ENCODE measurements at places on chromosomes 6 and 20.

- no peak for DNase-seq
Observed at GRCh38 chr6:74284284-74284683, 588.3 kb downstream of the CD109 start.

DNA sequence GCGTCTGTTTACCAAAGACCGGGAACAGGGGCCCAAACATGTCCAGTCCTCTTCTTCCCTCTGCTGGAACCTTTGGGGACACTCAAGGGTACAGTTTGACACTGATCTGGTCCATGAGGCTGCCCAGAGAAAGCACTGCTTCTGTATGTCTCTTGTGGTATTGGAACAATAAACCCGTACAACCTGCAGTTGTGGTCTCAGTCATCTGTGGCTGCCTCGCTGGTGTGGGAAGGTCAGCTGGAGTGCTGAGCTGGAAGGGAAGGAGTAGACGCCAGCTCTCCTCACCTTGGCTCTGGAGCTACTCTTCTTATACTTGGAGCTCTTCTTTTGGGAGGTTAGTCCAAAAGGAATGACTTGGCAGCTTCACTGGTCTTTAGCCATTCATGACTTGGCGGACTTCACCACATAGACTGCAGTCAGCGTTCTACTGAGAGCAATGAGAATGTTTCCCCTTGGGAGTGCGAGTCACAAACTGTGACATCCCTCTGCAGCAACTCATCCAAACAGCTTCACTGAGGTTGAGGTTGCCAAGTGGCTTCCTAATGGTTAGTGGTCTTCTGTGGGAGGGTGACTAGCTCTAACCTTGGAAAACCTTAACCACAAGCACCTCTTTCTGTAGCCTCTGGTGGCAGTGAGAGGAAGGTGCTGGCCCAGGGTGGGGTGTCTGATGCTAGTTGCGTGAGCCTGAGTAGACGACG is 81.2 kb downstream of the ASXL1 start:
- no peak for DNase-seq

DNA sequence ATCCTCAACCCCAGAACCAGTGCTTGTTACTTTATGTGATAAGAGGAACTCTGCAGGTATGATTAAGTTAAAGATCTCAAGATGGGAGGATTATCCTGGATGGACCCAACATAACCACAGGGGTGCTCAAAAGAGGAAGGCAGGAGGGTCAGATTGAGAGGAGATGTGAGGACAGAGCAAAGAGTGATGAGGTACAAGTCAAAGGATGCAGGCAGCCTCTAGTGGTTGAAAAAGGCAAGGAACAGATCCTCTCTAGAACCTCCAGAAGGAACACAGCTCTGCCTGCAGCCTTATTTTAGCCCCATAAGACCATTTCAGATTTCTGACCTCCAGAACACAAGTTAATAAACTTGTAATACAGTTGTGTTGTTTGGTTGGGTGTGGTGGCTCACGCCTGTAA is 41.2 kb downstream of the PDSS2 start:
- peak; percentile 77 for DNase-seq

DNA sequence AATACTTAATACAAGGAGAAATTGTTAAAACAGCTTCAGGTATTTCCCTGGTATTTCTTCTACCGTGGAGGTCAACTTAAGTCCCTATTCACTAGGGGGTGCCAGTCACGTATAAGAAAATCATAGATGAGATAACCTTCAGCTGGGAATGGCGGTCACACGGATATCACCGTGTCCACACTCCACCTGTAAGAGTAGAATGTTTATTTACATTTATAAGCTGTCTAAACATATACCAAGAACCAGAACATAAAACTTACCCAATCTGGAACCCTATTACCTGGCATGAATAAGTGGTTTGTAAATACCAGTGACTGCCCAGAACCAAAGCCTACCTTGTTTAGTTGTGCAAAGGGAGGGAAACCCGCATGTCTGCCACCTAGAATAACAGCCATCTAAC is 1.9 kb upstream of the ELOVL4 start:
- DNase-seq = peak; percentile 99

DNA sequence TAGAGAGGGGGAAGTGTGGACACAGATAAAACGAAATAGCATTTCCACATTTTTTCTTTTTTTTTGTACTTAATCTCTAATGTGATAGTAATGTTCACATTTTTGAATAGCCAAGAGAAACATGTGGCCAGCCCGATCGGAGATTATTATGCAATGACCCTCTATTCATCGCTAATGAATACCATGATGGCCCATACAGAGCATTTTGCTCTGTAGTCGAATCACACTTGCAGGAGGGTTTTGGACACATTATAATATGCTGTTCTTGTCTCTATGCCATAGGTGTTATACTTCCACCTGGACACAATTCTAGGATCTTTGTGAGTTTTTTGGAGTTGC is 60.1 kb downstream of the MTHFD1L start:
- no peak for DNase-seq

DNA sequence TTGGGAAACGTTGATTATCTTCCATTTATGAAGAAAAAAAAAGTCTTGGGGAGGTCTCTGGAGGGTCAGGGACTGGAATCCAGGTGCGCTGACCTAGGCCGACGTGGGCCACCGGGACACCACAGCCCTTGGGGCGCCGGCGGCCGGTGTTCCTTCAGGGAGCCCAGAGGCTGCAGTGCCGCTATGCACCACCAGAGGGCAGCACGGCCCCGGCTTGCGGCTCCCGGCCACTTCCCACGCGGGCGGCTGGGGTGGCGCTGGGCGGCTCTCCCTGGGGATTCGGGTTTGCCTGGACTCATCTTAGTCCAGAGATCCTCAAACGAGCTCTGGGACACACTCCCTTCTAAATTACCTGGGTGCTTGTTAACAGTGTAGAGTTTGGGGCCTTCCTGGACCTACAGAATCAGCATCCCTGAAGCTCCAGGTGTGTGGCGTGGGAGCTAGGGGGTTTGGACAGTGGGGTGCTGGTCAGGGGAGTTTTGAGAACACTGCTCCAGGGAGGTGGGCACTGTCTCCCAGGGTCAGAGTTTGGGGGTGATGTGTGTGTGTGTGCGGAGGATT is 23.0 kb upstream of the GTSF1L start:
- peak; percentile 85 for DNase-seq

- DNase-seq = no peak
Observed at GRCh38 chr6:143149771-143150170, 89.1 kb downstream of the AIG1 start.

GRCh38 chr6:169344750-169345065 is 91.1 kb upstream of the THBS2 start:
- no peak for DNase-seq

GRCh38 chr6:2497922-2498623 is 252.6 kb downstream of the MYLK4 start:
- DNase-seq = no peak

- DNase-seq = no peak
Observed at GRCh38 chr20:56925831-56926170, 296.7 kb downstream of the TFAP2C start.

DNA sequence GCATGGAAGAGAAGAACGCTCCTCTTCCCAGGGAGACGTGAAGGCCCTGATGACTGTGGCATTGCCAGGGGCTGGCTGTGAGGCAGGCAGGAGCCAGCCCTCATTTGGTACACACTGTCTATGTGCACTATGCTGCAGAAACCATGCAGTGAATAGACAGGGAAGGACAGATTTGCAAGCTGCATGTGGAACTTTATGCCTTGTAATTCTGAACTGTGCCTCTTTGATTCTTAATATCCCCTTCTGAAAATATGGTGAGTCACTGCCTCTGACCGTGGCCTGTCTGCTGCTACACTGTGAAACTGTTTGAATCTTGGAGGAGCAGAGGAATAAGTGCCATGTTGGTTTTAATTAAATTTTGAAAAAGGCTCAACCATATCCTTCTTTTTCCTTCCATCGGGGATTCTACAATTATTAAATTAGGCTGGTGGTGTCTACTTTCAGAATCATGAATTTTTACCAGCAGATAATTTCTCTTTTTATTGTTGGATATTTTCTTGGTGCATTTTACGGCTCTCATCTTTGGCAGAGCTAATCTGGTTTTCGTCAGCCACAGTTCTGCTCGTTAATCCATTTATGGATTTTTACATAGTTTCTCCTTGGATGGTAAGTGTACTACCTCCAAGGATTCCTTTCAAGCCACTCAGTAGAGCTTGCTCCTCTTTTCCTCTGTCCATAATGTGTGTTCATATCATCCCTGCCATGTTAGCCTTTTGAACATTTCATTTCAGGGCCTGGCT is 301.0 kb upstream of the SLC35B3 start:
- no peak for DNase-seq

DNA sequence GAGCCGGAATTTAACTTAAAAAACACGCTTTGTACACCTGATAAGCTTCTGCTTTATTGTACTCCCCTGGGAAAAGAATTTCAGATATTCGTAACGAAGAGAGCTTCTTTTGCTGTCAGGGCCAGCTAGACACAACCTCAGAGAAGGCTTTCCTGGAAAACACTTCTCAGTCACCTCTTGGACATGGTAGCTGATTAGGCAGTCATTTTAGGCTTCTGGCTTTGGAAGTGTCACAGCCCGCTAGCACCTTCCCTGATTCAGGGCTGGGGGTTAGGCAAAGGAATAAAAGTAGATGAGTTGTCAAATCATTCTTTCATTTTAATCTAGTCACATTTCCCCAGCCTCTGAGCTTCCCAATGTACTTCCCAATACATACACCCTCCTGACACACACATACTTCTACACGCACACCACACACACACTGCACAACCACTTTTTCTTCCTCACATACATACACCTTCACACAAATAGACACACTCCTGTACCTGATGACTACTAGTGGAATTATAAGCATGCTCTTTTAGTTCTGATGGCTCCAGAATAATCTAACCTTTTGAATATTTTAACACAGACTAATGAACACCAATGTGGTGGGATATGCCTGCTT is 34.9 kb upstream of the TINAG start:
- DNase-seq = no peak

DNA sequence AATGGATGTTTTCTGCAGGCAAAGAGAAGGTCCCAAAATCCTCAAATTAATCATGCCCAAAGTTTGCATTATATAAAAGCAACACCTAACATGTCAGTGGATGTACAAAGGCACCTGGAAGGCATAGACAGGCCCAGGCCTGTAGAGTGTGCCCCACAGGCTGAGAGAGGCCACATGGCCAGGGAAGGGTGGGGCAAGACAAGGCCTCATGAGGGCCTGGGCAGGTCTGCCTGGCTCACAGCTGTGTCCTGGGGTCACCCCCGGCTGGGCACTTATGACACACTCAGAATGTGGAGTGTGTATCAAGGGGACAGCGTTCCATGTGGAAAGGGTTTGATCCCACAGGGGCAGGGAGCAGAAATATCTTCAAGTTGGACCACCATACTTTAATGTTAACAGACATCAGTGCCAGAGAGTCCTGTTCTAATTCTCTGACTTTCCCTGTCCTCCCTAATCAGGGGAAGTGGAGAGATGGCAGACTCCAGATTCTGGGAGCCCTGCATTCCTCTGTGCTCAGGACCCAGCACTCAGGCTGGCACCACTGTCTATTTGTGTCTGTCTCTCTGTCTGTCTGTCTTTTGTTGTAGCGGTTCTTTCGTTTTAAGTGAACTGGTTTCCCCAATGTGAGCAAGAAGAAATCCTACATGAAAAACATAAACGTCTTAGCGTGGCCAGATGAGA is 178.3 kb upstream of the FOXA2 start:
- no peak for DNase-seq

GRCh38 chr6:125154118-125154760 is 666 bp downstream of the TPD52L1 start:
- no peak for DNase-seq

DNA sequence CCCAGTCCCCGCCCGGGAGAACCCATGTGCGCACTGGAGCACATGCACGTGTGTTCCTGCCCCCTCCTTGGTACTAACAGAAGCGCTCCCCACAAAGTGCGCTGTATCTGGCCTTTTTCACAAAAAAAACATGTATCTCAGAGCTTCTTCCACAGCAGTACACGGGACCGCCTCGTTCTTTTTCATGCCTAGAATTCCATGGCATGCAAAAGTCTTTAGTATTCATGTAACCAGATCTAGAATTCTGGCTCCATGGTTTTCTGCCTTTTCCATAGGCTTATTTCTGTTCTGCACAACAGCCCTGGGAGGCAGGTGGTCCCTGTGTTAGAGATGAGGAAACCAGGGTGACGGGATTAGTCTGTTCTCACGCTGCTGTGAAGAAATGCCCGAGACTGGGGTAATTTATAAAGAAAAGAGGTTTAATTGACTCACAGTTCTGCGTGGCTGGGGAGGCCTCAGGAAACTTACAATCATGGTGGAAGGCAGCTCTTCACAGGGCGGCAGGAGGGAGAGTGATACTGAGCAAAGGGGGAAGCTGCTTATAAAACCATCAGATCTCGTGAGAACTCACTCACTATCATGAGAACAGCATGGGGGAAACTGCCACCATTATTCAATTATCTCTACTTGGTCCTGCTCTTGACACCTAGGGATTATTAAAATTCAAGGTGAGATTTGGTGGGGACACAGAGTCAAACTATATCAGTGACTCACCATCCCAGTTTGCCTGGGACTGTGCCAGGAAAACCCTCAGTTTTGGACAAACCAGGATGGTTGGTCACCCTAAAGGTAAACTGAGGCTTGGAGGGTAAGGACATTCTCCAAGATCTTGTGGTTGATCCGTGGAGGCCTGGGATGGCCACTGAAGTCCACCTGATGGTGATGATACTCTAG is 41.0 kb downstream of the C20orf203 start:
- DNase-seq = no peak

DNA sequence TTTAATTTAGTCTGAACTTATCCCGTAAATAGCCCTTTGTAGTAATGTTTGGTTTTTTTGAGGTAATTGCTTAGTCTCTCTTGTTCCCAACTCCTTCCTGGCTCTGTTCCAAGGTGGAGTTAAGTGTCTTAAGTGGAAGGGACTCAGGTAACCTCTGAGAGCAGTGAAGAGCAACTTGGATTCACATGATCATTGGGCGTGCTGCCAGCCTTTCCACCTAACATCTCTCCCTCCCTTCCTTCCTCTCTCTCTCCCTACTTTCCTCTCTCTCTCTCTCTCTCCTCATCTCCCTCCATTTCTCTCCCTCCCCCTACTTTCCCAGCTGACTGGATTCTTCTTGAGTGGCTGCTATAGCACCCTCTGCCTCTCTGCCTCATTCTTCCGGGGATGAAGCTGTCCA is 232.9 kb upstream of the SASH1 start:
- DNase-seq = no peak
